ENCODE measurements at places on chromosomes 11 and 22.

DNA sequence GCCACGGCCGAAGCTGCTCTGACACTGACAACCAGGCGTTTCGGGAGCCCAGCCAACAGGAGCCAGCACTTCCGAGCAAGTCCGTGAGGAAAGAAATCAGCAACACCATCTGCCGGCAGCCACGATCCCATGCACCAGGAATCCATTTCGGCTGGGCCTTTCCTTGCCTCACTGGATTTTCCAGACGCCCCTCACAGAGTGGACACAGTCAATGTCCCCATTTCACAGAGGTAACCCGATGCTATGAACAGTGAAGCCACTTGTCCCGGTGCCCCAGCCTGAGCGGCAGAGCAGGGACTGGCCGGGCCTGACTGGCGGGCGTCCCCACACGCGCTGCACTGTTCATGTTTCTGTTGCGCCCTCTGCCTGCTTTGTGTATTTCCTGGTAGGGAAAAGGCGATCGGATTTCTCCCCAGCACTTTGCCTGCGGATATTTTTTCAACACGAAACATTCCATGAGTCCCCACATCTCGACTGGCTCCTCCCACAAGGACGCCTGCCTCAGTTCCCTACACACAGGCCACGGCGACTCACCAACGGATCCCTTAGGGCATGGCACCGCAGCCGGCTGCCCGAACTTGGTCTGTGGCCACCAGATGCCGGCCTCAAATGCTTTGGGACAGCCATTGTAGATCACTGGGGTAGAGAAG is 55.3 kb downstream of the TRMU start:
- ATAC-seq: peak; percentile 43

DNA sequence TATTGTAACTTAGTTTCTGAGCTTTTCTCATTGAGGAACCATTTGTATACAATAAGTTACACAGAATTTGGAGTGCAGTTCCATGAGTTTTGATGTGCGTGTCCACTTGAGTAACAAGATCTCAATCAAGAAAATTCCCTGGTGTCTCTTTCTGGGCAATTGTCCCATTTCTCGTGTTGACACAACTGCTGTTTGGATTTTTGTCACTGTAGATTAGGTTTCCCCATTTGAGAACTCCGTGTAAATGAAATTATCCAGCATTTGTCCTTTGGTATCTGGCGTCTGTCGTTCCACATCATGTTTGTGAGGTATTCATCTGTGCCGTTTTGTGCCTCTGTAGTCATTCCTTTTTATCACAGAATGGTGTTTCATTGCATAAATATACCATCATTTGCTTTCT is 547.0 kb downstream of the TBC1D22A start:
- no peak for ATAC-seq

GRCh38 chr11:96523656-96524055 is 133.8 kb downstream of the JRKL start:
- ATAC-seq: no peak

- peak; percentile 60 for ATAC-seq
Measured at GRCh38 chr11:64230171-64230984, at the start of gene DNAJC4. DNAJC4 (plus strand) TSS chr11:64230548; CDS start chr11:64230855, 307 bp downstream.

DNA sequence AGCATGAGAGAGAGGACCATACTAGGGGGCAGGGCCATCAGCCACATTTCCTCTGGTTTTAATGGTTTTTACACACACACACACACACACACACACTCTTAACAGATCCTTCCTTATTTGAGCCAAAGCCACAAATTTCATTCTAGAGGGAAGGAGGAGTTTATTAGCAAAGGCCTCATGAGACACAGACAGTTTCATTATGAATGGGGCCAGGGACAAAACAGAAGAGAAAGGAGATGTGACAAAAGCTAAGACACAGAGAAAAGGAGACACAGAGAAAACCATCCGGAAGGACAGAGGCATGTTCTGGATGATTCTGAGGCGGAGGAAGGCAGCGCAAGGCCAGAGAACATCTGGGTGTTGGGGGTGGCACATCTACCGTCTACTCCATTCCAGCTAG is 32.2 kb upstream of the ARFGAP3 start:
- no peak for ATAC-seq

DNA sequence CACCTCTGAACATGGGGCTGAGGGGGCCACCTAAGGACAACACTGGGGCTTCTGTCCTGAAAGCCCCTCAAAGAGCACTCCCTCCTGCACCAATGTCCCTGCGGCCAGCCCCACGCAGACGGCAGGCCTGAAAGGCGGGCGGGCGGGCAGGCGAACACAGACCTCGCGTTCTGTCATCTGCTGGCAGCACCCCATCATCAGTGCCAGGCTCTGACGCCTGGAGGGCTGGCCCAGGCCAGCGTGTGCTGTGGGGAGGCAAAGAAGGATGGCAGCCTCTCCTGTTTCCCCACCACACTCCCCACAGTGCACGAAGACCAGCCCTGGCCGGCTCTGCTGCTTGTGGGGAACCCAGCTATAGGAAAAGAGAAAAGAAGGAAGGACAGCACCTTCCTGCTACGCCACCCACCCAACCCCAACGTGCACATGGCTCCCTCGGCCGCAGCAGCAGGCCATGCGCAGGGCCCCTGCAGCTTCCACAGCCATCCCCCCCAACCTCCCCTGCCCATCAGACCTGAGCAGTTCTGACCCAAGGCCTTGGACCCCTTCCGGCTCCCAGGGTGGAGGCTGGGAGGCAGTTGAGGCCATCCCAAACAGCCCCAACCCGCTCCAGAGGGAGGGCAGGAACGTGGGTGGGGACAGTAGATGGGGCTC is 3.5 kb downstream of the SBF1 start:
- ATAC-seq: no peak

- ATAC-seq: peak; percentile 65
Measured at GRCh38 chr22:44326491-44326885, 13.7 kb upstream of the SHISAL1 start.

- no peak for ATAC-seq
Measured at GRCh38 chr11:63866211-63866610, 27.3 kb downstream of the MARK2 start.

- no peak for ATAC-seq
Measured at GRCh38 chr11:8344346-8344745, 80.7 kb upstream of the LMO1 start.

DNA sequence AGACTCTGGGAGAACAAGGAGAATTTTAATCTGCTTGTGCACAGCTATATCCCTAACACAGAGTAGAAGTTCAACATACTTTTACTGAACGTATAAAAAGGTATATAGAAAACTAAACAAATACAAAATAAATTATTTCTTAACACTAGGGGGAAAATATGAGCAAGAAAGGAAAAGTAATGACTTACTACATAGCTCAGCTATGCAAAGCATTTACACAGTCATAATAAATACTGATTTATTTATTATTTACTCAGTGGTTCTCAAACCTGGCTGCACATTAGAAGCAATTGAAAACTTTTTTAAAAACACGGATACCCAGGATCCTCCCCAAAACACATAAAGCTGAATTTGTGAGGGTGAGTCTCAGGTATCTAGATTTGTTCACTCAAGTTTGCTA is 182.5 kb downstream of the TTC28 start:
- no peak for ATAC-seq

DNA sequence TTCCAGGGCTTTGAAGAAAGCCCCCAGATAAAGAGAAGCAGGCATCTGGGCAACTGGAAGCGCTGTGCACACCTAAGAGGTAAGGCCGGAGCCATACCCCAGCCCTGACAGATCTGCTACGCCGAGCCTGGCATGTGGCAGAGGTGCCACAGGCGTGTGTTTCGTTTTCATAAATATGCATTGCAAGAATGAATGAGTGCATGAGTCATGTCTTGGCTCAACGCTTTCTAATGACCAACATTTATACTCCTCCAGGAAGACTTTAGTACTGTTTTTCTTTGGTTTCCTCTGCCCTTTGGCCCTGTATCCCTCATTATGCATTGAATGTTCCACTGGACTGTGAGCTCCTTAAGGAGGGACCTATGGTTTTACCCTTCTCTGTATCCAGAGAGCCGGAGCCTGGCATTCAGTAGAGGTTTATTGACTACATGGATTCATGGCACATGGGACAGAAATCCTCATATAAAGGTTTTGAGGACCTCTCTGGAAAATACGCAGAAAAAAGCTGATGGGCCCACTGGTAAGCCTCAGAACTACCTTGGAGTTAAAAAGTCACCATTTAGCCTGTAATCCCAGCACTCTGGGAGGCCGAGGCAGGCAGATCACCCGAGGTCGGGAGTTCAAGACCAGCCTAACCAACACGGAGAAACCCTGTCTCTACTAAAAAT is 38.9 kb upstream of the CSNK2A3 start:
- ATAC-seq: peak; percentile 5

DNA sequence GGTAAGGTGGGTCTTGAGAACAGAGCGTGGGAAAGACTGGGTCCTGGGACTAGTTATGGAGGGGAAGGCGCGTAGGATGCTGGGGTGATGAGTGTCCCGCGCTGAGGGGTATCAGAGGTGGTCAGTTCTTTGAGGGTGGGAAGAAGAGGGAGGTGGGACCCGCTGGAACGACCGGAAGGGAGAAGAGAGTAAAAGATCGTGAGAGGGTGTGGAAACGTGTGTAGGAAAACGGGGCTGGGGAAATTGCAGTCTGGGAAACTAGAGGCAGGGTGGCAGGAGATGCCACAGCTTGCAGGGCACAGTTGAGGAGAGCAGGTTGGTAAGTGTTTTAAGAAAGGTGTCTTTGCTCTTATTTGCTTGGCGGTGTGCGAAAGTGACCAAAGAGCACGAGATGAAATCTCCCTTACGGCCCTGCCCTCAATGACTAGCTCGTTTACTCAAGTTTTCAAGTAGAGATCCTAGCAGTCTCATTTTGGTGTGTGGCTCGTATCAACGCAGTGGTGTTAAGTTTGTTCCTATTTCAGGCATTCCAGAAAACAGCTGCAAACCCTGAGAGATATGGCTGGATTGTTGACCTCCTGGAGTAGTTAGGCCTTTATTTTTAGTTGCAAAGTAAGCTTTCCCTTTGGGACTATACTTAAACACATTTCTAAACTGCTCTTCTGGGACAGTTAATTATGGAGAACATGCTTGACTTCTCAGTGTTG is 615 bp downstream of the STT3A start:
- peak; percentile 43 for ATAC-seq

GRCh38 chr11:134144744-134145143 is 75.9 kb downstream of the JAM3 start:
- no peak for ATAC-seq

DNA sequence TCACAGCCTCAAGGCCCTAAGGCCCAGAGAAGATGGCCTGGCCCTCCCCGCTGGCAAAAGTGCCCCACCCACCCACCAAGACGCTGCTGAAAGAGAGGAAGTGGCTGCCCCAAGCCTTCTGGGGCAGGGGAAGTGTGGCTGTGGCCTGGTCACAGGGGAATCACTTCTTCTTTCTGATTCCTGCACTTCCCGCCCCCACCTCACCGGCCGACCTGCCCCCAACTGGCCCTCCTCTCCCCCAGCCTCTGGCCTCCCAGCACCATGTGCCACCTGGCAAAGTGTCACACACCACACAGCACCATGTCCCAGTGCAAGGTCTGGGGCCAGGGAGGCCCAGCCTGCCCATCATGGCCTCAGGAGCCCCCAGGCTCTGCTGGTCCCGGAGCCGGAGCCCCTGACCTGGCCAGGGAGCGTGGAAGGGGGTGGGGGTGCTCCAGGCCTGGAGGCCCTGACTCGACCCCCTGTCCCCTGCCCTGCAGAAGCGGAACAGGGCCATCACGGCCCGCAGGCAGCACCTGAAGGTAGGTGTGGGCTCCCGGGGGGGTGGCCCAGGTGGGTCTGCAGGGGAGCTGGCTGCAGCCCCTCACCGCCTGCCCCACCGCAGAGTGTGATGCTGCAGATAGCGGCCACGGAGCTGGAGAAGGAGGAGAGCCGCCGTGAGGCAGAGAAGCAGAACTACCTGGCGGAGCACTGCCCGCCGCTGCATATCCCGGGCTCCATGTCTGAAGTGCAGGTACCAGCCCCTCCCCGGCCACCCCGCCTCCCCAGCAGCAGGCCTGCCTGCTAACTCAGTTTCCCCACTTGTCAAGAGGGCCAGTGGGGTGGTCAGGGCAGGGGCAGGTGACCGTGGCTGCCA is 1.4 kb downstream of the TNNI2 start:
- no peak for ATAC-seq

DNA sequence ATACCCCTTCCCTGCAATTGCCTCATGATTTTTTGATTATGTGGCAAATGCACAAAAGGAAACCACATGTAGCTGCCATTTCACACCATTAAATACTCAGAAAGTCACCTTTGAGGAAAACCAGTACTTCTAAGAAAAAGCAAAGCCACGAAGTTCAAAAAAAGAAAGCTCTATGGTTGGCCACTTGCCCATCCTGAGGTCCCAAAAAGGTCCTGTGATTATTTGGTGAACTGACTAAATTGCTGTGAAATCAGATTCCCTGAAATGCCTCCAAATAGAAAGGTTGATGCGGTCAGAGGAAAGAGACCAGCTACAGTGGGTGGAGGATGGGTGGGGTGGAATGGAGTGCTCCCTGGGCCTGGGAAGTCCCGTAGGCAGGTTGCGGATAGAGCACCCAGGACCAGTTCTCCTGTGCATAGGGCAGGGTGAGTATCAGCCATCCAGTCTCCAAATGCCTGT is 26.9 kb downstream of the MRPL16 start:
- no peak for ATAC-seq

DNA sequence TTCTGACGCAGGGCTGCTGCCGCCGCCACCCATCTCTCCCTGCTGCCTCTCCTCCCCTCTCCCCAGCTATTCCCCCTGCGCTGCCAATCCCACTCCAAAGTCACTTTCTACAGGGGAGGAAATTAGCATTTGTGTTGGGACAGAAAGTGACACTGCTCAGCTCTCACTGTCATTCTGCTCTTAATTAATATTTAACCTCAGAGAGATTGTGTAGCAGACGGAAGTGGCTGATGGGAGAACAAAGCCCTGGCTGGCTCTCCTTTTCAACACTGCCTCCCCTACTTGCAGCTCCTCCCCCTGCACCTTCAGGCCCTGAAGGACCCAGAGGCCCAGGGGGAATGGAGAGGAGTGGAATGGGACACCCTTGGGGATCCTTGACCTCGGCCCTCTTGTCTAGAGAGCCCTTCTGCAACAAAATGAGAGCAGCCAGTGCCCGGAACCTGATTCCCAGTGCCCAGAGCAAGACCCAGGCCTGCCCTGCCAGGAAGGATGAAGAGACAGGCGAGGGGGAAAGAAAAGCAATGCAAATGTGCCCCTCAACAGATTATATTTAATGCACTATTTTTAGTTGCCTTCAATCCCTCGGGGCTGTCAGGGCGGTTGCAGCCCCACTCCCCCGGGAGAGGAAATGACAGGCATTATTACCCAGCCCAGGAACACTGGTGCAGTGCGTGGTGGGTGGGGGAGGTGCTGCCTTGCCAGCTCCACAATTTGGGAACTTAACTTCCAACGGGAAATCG is 14.6 kb upstream of the NRGN start:
- ATAC-seq: peak; percentile 82
